ENCODE measurements at places on chromosomes 12 and 14. TPM values are rescaled to one million over a fixed set of nuclear protein-coding genes. Genes with fewer than 3 reads are reported as not detected.

GAS2L3 gene
- polyA plus RNA-seq = 6.5 TPM

TMTC1 gene
- polyA plus RNA-seq = 5.8 TPM

KCTD10 gene
- polyA plus RNA-seq = 105 TPM

ANKS1B gene
- polyA plus RNA-seq = not detected

KRT4 gene
- not detected for polyA plus RNA-seq

- no peaks in the 10 kb centered on the region for H3K36me3 ChIP-seq
- H3K4me1 ChIP-seq = peaks cover 4% of the 10 kb centered on the region
- H3K4me3 ChIP-seq = no peak overlapping the region
- no peak for DNase-seq
These were observed 54.6 kb upstream of the PTGR2 start for GRCh38 chr14:73796893-73797542.

- no peak overlapping the region for H3K27ac ChIP-seq
- H3K36me3 ChIP-seq = no peaks in the 10 kb centered on the region
- H3K27me3 ChIP-seq = no peaks in the 10 kb centered on the region
- no peaks in the 10 kb centered on the region for H3K4me1 ChIP-seq
- no peak overlapping the region for H3K4me3 ChIP-seq
- DNase-seq = no peak
These were observed 209.0 kb upstream of the FBXO33 start for GRCh38 chr14:39641224-39641623.

DNA sequence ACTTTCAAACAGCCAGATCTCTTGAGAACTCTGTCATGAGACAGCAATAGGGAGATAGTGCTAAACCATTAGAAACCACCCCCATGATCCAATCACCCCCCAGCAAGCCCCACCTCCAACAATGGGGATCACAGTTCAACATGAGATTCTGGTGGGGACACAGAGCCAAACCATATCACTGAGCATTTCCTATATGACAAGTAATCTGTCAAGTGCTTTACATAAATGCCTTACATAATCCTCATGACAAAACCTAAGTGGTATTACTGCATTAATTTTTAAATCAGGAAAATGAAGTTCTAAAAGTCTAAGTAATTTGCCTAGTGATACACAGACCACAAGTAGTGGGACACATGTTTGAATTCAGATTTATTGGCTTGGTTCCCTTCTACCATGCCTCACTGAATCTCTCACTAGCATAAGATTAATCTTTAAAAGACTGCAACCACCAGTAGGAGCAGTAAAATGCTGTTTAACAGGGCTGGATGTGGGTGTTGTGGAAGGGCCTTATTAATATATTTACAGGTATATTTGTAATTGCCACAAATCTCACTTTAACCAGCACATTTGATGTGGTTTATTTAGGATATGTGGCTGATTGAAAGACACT is 323.1 kb upstream of the FBXO33 start:
- no peak overlapping the region for H3K27ac ChIP-seq
- DNase-seq = no peak
- H3K4me3 ChIP-seq = no peak overlapping the region
- H3K27me3 ChIP-seq = no peaks in the 10 kb centered on the region

DNA sequence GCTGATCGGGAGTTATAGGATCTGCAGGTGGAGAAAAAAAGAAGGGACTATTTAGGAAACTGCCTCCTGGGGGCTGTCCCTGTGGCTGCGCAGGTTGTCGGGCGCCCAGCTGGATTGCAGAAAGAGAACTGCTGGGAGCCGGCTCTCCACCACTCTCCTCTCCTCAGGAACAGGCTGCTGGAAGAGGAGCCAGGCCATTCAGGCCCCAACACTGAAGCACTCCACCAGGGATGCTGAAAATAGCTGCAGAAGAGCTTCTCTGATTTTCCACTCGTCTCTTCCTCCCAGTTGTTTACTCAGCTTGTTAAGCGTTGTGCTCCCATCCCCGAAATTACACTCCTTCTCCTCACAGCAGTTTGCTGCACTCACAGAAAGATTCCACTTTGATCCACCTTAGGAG is 347.3 kb downstream of the GLT1D1 start:
- no peaks in the 10 kb centered on the region for H3K4me1 ChIP-seq
- no peaks in the 10 kb centered on the region for H3K27me3 ChIP-seq
- no peak overlapping the region for H3K4me3 ChIP-seq
- H3K27ac ChIP-seq = no peak overlapping the region

DNA sequence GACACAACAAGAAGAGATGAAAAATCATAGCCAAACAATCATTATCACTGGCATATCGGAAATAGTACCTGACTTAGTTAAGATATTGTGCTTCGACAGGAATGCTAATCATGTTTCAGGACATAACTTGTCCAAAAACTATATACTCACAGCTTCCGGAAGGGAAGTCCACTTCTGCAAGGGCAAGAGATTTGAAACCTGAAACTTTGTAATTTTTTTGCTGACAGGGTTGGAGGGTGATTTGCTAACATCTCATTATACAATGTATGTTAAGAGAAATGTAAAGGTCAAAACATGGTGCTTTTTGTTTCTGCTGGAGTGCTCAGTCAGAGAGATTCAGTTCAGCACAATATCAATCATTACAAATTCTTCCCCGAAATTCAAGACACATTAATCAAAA is 200.3 kb downstream of the CNTN1 start:
- no peaks in the 10 kb centered on the region for H3K27me3 ChIP-seq
- H3K4me1 ChIP-seq = no peaks in the 10 kb centered on the region
- H3K36me3 ChIP-seq = no peaks in the 10 kb centered on the region
- no peak overlapping the region for H3K27ac ChIP-seq
- H3K4me3 ChIP-seq = no peak overlapping the region

- no peaks in the 10 kb centered on the region for H3K36me3 ChIP-seq
- DNase-seq = no peak
- no peak overlapping the region for H3K4me3 ChIP-seq
- no peaks in the 10 kb centered on the region for H3K27me3 ChIP-seq
These were observed 28.1 kb downstream of the USP15 start for GRCh38 chr12:62288328-62288727.

DNA sequence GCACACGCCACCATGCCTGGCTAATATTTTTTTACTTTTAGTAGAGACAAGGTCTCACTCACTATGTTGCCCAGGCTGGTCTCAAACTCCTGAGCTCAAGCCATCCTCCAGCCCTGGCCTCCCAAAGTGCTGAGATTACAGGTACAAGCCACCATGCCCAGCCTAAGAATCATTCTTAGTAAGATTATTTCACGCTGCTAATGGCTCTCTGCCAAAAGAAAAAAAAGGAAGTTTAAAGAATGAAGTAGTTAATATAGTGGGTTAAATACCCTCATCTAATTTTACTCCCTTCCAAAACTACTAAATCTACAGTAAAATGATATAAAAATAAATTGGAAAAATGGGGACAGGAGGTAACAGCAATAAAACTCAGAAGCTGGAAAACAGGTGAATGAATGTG is 2.6 kb downstream of the ETFRF1 start:
- H3K27ac ChIP-seq = no peak overlapping the region
- H3K4me1 ChIP-seq = peaks cover 18% of the 10 kb centered on the region
- DNase-seq = no peak
- H3K27me3 ChIP-seq = no peaks in the 10 kb centered on the region
- no peaks in the 10 kb centered on the region for H3K36me3 ChIP-seq
- H3K4me3 ChIP-seq = no peak overlapping the region

DNA sequence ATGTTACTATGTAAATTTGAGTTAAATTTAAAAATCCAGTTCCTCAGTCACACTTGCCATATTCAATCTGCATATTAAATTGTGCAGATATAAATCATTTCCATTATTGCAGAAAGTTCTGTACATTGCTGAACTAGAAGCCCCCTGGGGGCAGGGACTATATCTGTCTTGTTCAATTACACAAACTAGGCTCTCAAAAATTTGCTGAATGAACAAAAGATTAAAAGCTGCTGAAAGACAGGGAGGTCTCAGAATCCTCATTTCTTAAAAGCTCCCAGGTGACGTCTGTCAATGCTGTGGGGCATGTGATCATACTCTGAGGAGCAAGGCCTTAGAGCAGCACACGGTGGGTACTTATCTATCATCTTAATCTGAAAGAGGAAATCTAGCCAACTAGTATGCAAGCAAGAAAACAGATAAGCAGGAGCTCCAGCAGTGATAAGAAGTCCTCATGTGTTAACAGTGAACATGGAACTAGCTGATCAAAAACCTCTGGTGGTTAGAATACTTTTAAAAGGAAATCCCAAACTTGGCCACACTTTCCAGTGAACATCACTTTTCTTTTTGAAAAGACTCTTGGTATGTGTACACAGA is 60.5 kb downstream of the APPL2 start:
- no peak for DNase-seq
- H3K36me3 ChIP-seq = peaks cover 14% of the 10 kb centered on the region
- H3K27me3 ChIP-seq = no peaks in the 10 kb centered on the region
- no peak overlapping the region for H3K4me3 ChIP-seq
- H3K4me1 ChIP-seq = no peaks in the 10 kb centered on the region

GRCh38 chr12:79689477-79690141 is 1.2 kb downstream of the PAWR start:
- H3K27ac ChIP-seq = peak overlapping the region; percentile 85
- peak overlapping the region; percentile 96 for H3K4me3 ChIP-seq
- DNase-seq = peak; percentile 70
- H3K27me3 ChIP-seq = no peaks in the 10 kb centered on the region
- H3K4me1 ChIP-seq = peaks cover 41% of the 10 kb centered on the region

DNA sequence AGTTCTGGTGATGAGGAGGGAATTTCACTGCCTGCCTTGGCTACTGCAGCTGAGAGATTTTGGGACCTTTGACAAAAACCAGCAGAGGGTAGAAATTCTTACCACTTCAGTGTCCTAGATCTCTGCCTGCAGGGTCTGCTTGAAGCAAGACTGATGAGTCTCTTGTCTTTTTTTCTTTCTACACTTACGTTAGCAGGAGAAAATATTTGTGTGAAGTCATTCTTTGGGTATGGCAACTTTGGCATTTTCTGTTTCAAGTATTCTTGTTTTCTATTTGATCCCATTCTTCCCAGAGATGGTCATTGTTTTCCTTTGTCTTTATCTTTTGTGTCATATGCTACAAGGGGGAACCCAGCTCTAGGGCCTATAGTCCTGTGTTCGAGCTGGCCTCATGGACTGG is 65.6 kb upstream of the FERMT2 start:
- no peak overlapping the region for H3K4me3 ChIP-seq
- DNase-seq = no peak
- H3K4me1 ChIP-seq = no peaks in the 10 kb centered on the region
- H3K27ac ChIP-seq = no peak overlapping the region
- no peaks in the 10 kb centered on the region for H3K27me3 ChIP-seq
- no peaks in the 10 kb centered on the region for H3K36me3 ChIP-seq

- peaks cover 17% of the 10 kb centered on the region for H3K27me3 ChIP-seq
- H3K36me3 ChIP-seq = no peaks in the 10 kb centered on the region
- DNase-seq = no peak
- no peak overlapping the region for H3K27ac ChIP-seq
These were observed 71.3 kb downstream of the FBXL14 start for GRCh38 chr12:1523046-1523445.

DNA sequence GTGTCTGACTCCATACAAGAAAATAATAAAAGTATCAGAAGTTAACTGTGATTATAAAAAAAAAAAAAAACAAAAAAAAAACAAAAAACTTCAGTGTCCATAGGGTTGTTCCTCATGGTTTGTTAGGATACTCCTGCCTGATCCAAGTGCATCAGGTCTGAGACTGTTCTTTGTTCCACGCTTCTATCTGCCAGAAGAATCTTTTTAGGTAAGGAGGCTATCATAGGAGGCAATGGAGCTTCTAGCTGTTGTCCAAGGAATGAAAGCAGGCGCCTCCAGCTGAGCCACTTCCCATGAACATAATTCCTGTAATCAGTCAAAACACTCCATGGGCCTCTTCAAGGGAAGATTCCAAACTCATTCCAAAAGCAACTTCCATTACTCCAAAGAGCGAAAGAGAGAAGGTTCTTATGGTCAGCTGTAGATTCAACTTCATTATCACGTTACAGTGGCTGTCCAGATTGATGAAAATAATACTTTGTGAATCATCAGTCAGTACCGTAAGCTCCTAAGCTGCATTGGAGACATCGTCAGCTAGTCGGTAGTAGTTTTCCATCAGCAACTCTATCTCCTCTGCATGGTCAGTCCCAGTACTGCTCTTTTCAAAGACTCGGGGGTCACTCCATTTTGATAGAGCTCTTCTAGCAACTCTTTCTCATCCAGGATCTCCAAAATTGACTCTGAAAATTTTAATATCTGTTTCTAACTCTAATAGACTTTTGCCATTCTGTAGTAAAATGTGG is 9.7 kb downstream of the TBC1D15 start:
- H3K4me3 ChIP-seq = no peak overlapping the region
- no peaks in the 10 kb centered on the region for H3K27me3 ChIP-seq
- H3K36me3 ChIP-seq = no peaks in the 10 kb centered on the region
- no peak overlapping the region for H3K27ac ChIP-seq

DNA sequence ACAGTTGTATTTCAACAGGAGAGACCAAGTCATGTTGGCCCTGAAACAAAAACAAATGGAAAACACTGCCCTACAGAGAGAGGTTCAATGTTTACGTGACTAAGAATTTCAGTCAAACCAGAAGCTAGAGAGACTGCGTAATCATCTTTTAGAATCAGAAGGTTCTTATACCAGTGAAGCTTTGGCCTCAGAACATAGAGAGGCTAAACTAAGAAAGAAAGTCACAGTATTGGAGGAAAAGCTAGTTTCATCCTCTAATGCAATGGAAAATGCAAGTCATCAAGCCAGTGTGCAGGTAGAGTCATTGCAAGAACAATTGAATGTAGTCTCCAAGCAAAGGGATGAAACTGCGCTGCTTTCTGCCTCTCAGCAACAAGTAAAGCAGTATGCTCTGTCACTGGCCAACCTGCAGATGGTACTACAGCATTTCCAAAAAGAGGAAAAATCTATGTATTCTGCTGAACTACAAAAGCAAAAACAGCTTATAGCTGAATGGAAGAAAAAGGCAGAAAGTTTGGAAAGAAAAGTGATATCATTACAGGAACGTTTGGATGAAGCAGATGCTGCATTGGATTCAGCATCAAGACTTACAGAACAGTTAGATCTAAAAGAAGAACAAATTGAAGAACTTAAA is 32.5 kb upstream of the NUAK1 start:
- no peak overlapping the region for H3K4me3 ChIP-seq
- H3K27ac ChIP-seq = no peak overlapping the region
- no peaks in the 10 kb centered on the region for H3K4me1 ChIP-seq
- no peak for DNase-seq
- no peaks in the 10 kb centered on the region for H3K36me3 ChIP-seq
- H3K27me3 ChIP-seq = peaks cover 25% of the 10 kb centered on the region

- no peaks in the 10 kb centered on the region for H3K36me3 ChIP-seq
- H3K4me1 ChIP-seq = no peaks in the 10 kb centered on the region
- H3K27me3 ChIP-seq = no peaks in the 10 kb centered on the region
- DNase-seq = no peak
- no peak overlapping the region for H3K27ac ChIP-seq
These were observed 103.3 kb downstream of the ADCK1 start for GRCh38 chr14:77903221-77903620.

GRCh38 chr12:51531978-51532497 is 59.0 kb upstream of the SCN8A start:
- H3K27ac ChIP-seq = no peak overlapping the region
- peak; percentile 73 for DNase-seq
- H3K4me1 ChIP-seq = no peaks in the 10 kb centered on the region
- peaks cover 3% of the 10 kb centered on the region for H3K27me3 ChIP-seq
- no peak overlapping the region for H3K4me3 ChIP-seq

All from endothelial cell of umbilical vein (primary cell).